ENCODE measurements at places on chromosomes 5 and 9. TPM values are rescaled to one million over a fixed set of nuclear protein-coding genes. Genes with fewer than 3 reads are reported as not detected.
A peak's percentile ranks its signal among the peaks of the same experiment; 100 is the strongest.

DNA sequence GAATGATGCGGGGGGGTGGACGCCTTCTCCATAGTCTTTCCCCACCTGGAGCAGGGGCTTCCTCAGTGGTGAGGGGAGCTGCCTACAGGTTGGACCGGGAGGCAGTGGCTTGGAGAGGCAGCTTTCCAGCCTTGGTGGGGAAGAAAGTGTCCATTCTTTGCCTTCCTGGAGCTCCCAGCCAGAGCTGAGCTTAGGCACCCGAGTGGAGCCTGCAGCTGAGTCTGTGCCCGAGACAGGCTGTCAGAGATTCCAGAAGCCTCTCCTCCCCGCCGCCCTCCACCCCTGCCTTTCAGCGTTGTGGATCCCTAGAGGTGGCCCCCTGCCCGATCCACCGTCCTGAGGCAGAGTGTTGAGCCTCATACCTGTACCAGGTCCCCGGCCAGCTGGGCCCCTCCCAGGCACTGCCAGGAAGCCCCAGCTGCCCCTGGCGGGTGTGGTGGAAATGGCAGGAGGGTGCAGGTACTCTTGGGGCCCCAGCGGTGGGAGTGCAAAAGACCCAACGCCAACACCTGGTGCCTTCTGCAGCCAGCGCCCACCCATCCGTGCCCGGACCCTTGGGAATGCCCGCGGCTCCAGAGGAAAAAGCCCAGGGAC, 112.0 kb downstream of the RXRA start:
- DNase-seq, result no peak

DNA sequence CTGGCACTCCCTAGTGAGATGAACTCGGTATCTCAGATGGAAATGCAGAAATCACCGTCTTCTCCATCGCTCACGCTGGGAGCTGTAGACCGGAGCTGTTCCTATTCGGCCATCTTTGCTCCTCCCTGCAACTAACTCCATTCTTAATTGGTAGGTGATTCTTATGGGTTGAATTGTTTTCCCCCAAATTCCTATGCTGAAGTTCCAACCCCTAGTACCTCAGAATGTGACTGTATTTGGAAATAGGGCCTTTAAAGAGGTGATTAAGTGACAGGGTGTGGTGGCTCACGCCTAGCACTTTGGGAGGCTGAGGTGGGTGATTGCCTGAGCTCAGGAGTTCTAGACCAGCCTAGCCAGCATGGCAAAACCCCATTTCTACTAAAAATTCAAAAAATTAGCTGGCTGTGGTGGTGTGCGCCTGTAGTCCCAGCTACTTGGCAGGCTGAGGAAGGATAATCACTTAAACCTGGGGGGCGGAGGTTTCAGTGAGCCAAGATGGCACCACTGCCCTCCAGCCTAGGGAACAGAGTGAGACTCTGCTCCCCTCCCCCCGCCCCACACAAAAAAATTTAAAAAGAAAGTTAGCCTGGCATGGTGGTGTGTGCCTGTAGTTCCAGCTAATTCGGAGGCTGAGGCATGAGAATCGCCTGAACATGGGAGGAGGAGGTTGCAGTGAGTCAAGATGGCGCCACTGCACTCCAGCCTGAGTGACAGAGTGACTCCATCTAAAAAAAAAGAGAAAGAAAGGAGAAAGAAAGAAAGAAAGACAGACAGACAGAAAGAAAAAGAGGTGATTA, 25.2 kb upstream of the FOCAD start:
- no peak for DNase-seq

Gene CDH9
- not detected for total RNA-seq

DNA sequence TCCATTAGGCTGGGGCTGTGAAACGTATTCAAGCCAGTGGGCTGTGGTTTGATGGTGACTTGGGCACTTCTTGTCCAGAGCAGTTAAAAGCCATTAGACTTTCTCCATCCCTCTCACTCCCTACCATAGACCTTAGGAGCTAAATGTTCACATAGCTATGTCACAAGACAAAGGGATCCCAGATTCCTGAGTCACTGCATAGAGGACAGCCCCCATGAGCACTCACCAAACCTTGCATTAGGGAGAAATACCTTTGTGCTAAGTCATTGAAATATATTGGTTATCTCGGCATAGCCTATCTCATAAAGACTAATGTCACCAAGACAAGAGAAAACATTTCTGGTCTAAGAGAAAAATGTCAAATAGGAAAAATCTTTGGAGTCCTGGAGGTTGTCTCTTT, 104.3 kb downstream of the TRPM6 start:
- DNase-seq, result peak; percentile 78

DNA sequence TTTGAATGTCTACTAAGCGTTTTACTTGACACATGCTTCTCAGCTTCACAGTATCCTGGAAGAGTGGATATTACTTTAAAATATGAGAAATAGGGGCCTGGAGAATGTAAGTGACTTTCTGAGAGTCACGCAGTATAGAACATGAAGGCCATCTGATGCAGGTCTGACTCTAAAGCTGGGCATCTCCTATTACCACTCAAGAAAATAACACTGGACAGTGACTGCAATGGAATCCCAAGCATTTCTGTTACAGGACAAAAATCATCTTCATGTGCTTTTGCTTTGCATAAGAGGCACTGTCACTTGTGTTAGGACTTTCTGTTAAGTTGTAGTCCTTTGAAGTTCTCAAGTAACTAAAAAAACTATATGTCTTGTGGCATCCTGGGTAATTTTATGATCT, 335.5 kb downstream of the FBXL7 start:
- no peak for DNase-seq

GRCh38 chr9:25261445-25261844, 416.8 kb downstream of the TUSC1 start:
- DNase-seq, result no peak

DNA sequence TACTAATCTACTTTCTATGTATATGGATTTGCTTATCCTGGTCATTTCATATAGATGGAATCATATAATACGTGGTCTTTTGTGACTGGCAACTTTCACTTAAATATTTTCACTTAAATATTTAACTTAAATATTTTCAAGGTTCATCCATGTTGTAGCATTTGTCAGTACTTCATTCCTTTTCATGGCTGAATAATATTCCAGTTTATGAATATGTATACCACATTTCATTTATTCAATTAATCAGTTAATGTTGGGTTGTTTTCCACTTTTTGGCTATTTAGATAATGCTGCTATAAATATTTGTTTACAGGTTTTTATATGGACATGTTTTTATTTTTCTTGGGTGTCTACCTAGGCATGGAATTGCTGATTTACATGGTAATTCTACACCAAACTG, 7.7 kb downstream of the PRRC1 start:
- no peak for DNase-seq

DNA sequence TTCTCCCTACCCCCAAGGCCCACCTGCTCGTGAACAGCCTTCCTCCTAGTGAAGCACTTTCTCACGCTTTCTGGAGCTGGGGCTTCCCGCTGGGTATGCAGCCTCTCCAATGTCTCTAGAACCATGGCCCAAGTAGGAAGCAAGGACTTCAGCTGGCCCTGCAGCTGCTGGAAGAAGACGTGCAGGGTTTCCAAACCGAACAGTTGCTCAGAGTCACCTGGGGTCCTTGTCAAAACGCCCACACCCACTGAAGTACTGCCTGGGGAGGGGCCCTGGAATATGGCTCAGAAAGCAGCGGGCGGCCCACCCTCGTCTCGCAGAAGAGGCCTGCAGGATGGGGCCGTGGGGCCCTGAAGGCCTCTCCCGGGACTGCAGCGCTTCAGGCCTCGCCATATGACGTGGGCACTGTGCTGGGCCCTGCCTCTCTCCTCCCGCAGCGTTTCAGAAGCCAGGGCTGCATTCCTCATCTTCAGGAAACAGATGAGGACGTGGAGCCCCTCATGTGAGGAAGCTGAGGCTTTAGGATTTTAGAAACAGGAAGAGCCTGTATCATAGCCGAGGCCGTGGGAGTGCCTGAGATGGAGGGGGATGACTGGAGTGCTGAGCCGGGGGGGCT, 116.0 kb upstream of the LMX1B start:
- DNase-seq, result no peak

GRCh38 chr9:15218994-15219393, 88.0 kb downstream of the TTC39B start:
- DNase-seq, result no peak

- no peak for DNase-seq
These were observed 20.6 kb downstream of the UGCG start for GRCh38 chr9:111917201-111917600.

Gene PPP3R2
- not detected for total RNA-seq

- DNase-seq, result no peak
These were observed 258.4 kb downstream of the FER start for GRCh38 chr5:109006129-109006528.

DNA sequence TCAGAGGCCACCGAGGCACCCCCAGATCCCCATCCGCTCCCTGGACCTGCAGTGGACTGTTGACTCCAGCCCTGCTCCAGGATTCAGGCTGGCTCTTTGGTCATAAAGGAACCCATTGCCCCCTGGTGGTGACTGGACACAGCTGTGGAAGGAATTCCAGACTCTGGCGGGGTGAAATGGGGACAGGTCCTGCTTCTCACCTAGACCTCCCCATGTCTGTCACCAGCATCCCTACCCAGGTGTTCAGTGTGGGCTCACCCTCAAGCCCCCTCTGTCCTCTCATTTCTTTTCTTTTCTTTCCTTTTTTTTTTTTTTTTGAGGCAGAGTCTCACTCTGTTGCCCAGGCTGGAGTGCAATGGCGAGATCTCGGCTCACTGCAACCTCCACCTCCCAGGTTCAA, 25.5 kb upstream of the STXBP1 start:
- peak; percentile 56 for DNase-seq

Gene PCDHGA4
- 0.07 TPM for total RNA-seq

Gene FYB1
- total RNA-seq, result not detected

Gene SLC30A5
- 44.0 TPM for total RNA-seq

GRCh38 chr5:38994324-38994927, 79.8 kb downstream of the RICTOR start:
- peak; percentile 43 for DNase-seq

Gene QRFP
- total RNA-seq, result not detected

Gene ARPC5L
- 74.9 TPM for total RNA-seq

- DNase-seq, result no peak
These were observed 51.8 kb upstream of the RAPGEF1 start for GRCh38 chr9:131791542-131792254.

DNA sequence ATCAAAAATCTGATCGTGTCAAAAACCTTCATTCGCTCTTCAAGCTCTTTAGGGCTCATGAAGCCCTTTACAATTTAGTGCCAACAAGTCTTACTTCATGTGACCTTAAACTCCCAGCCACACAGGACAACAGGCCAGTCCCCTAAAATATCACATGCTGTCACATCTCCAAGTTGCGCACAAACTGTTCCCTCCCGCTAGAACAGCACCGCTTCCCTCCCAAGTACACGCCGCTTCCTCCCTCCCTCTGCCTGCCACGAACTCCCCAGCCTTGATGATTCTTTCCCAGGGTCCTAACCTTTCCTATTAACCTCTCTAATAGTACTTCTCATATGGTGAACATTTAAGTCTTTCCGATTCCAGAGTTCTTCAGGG, 91.2 kb downstream of the TLE1 start:
- no peak for DNase-seq

Gene EFCAB9
- total RNA-seq, result not detected

DNA sequence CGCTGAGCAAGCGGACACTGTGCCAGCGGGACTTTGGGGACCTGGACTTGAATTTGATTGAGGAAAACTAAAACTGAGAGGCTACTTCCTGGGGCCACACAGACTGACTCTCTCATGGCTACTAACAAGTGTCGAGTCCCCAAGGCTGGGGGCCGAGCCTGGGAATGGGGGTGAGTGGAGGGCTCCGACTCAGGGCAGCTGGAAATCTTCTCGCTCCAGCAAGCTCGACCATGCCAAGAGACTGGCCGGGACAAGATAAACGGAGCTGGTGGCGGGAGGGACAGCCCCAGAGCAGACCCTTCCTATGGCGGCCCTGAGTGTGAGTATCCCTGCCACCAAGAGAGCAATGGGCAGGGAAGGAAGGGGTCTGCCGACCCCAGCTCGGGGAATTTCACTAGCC, 5.6 kb upstream of the KDM3B start:
- no peak for DNase-seq

- no peak for DNase-seq
These were observed 23.2 kb upstream of the IL17B start for GRCh38 chr5:149402291-149402690.

GRCh38 chr9:35073279-35073612, 821 bp upstream of the VCP start:
- DNase-seq, result no peak

DNA sequence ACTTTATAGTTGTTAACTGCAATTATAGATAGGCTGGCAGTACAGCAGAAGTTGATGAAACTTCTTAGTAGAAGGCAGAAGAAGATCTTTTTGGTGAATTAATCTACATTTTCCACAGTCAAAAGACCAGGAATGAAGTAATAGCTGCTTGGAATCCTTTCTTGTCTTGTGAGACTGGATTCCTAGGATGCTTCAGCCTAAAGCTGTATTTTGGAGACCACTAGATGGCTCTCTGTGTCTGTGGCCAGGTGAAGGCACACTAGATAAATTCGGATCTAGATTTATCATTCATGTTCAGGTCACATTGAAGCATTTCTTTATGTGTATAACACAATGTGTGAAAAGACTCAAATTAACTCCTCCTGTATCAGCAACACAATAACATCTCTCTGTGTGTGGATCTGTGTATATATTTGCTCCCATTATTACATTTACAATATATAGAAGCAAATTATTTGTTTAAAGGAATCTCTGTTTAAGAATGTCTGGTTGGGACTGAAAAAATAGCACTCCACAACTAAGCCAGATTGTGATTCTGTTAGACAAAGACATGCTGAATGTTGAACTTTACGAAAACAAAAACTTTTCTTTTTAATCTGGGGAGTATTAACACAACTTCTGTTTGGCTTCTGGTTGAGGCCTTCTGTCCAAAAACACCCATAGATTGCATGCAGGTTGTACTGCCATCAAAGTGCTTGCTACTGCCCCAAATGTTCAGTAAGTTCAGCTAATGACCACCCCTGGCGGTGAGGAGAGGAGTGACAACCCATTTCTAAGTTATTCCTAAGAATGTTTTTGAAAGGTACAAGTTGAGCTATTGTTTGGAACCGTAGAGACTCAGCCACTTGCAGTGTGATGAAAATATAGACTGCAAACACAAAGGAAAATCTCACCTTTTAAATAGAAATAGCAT, 10.6 kb downstream of the GRIN3A start:
- DNase-seq, result peak; percentile 23

DNA sequence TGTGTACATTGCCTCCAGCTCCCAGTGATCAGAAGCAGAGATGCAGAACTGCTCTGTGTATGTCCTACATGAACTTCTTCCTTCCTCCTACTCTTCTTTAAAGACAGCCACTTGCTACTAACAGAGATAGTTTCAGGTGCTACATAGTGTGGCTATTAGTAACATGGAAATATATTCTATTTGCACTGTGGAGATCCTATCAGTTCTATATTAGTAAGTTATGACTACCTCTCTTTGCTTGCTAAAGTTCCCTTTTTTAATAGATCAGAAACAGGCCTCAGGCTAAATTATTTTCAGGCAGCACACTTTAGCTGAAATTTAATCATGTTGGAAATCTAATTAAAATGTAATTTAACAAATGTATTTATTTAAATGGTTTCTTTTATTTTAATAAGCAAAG, 64.4 kb upstream of the TNFSF8 start:
- no peak for DNase-seq

Gene ARID3C
- total RNA-seq, result 0.07 TPM

GRCh38 chr5:76209297-76209696, 126.1 kb downstream of the SV2C start:
- DNase-seq, result no peak
